Umbilical cord (tissue), 2 donors: ENCODE measurements at places on chromosomes 7 and 10. TPM values are rescaled to one million over a fixed set of nuclear protein-coding genes. Genes with fewer than 3 reads are reported as not detected.

- peak; percentile 75 for DNase-seq
These were observed 190.1 kb downstream of the SUGCT start for GRCh38 chr7:40324914-40325313.

- DNase-seq, result no peak
These were observed 230.5 kb downstream of the ARHGAP21 start for GRCh38 chr10:24493165-24493564.

DNA sequence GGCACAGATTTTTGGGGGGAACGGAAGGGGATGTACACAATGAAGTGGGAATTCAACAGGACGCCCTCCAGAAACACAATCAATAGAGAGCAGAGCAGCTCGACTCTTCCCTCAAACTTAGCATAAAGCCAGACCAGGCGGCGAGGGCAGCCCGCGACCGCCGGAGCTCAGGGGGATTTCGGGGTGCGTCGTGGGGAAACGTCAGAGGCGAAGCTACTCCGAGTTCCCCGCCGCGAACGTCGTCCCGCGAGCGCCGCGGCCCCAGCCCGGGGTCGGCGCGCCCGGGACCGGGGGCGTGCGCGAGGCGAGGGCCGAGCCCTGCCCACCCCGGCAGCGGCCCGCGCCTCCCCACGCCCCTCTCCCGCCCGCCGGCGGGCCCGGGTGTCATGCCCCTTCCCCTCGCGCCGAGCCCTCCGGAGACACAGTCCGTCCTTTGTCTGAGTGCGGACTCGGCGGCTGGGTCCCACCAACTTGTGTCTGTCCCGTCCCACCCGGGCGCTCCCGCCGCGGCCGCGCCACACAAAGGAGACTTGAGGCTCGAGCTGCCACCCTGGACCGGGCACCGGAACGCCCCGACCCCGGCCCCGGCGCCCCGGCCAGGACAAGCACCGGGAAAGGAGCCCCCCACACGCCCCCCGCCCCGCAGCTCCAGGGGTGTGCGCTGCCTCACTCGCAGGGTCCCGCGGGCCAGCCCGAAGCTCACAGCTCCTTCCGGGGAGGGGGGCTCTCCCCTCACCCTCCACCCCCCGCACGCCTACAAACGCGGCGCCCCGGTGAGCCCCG lies 634 bp downstream of the EZH2 start:
- peak; percentile 25 for DNase-seq

DNA sequence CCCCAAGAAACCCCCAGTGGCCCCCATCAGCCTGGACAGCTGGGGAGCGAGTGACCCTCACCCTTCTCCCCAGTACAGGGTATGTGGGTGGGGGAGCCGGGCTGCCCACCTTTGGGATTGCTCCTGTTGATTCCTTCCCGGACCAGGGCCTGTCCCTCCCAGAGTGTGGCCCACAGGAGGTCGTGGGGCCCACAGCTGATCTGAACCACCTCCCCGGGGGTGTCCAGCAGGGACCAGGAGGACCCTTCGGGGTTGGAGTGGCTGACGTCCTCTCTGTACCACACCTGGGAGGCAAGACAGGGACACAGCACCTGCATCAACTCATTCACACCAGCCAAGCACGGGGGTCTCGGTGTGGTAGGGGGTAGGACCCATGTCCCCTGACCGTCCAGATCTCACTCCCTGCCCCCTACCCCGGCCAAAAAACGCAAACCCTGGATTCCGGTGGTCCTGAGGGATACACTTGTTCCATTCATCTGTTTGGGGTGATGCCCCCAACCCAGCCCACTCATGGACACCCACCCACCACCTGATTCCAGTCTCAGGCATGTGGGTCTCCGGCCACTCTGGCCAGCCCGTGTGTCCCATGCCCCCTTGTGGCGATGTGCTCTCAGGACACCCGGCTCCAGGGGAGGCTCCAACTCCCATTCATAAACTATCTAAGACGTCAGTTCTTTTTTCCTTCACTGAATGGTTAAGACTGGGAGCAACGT lies 10.9 kb downstream of the TECPR1 start:
- no peak for DNase-seq

MAD1L1 gene
- total RNA-seq, result 23.8 TPM

ZNF680 gene
- 31.5 TPM for total RNA-seq

GRCh38 chr10:124319926-124320391 lies 98.8 kb downstream of the OAT start:
- DNase-seq, result no peak

COL13A1 gene
- total RNA-seq, result 18.3 TPM

DNA sequence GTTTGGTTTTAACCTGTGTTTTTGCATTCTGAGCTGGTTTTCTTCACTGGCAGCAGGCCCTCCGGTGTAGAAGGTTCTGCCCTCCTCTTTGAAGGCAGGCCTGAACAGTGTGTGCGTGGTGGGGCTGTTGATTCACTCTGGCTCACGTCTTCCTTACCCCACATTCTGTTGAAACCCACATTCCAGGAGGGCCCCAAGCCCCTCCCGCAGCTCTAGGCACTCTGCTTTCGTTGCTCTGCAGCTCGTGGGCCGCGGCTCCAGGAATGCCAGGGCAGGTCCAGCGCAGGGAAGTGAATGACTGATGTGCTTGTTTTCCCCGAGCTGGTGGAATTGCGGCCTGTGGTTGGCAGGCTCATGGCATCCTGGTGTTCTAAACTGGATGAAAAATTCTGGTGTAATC lies 49.0 kb downstream of the HTRA1 start:
- peak; percentile 72 for DNase-seq

GRCh38 chr10:8159341-8160165 lies 105.1 kb downstream of the GATA3 start:
- DNase-seq, result no peak

GRCh38 chr7:24840563-24840962 lies 83.3 kb upstream of the GSDME start:
- DNase-seq, result no peak

CDC14C gene
- total RNA-seq, result 2.6 TPM

NKX2-3 gene
- total RNA-seq, result not detected

GRCh38 chr10:68096913-68097516 lies 12.3 kb upstream of the MYPN start:
- peak; percentile 13 for DNase-seq

DNA sequence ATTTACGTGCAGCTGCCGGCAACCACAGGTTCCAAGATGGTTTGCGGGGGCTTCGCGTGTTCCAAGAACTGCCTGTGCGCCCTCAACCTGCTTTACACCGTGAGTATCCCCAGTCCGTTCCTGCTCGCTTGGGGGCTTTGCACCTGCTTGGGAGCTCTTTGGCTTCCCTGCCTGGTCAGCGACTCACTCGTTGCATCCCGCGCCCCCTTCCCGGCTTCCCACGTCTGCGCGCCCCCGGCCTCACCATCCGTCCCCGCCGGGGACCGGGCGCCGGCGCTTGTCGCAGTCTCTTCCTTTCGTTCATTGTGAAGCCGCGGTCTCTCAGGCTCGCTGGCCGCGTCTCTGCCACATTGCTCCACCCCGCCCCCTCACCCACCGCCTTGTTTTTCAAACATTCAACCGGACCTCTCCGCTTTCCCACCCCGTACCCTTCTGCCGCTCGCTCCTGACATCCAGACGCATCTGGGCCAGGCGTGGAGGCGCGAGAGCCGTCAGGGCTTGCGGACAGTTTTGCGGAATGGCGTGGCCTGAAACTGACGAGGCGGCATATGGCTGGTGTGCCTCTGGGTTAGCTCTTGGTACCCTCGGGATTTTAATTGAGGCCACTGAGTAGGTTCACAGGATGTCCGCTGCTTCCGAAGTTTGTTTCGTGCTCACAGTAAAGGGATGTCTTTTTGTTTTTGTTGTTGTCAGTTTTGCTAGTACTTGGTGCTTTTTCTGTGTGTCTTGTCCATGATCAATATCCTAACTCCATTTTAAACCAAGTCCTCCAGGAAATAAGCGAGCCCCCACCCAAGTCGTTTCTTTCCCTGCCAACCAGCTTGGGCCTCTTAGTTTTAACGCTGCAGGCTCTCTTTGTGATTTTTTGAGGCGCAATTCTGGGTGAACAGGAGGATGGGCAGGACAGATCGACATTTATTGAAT lies 639 bp downstream of the TSPAN13 start:
- DNase-seq, result peak; percentile 42

GRCh38 chr10:69878038-69878437 lies 76.3 kb downstream of the COL13A1 start:
- peak; percentile 25 for DNase-seq

- DNase-seq, result no peak
These were observed 362.3 kb downstream of the GRID1 start for GRCh38 chr10:86004337-86004736.

DNA sequence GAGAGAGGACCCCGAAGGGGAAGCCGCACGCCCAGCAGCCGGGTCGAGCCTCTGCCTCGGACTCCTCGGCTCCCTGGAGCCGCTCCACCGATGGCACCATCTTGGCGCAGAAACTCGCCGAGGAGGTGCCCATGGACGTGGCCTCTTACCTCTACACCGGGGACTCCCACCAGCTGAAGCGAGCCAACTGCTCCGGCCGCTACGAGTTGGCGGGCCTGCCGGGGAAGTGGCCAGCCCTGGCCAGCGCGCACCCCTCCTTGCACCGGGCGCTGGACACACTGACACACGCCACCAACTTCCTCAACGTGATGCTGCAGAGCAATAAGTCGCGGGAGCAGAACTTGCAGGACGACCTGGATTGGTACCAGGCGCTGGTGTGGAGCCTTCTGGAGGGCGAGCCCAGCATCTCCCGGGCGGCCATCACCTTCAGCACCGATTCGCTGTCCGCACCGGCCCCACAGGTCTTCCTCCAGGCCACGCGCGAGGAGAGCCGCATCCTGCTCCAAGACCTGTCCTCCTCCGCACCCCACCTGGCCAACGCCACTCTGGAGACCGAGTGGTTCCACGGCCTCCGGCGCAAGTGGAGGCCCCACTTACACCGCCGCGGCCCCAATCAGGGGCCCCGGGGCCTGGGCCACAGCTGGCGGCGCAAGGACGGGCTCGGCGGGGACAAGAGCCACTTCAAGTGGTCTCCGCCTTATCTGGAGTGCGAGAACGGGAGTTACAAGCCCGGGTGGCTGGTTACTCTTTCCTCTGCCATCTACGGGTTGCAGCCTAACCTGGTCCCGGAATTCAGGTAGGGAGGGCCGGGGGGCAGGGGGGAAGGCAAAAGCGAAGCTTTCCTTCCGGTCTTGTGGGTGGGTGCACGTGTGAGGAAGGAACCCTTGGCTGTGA lies 973 bp downstream of the GPR158 start:
- no peak for DNase-seq

ITIH5 gene
- total RNA-seq, result 72.5 TPM

CAV2 gene
- total RNA-seq, result 209 TPM

GRCh38 chr10:52729271-52730104 lies 43.1 kb downstream of the MBL2 start:
- peak; percentile 58 for DNase-seq
